Breast epithelium (tissue), 4 donors: ENCODE measurements at places on chromosomes 13 and 19. TPM values are rescaled to one million over a fixed set of nuclear protein-coding genes. Genes with fewer than 3 reads are reported as not detected.

- no peak overlapping the region for H3K27ac ChIP-seq
- no peak for DNase-seq
- H3K4me1 ChIP-seq = no peaks in the 10 kb centered on the region
- H3K36me3 ChIP-seq = peaks cover 12% of the 10 kb centered on the region
These were observed 6.9 kb downstream of the PKN1 start for GRCh38 chr19:14440049-14440448.

DNA sequence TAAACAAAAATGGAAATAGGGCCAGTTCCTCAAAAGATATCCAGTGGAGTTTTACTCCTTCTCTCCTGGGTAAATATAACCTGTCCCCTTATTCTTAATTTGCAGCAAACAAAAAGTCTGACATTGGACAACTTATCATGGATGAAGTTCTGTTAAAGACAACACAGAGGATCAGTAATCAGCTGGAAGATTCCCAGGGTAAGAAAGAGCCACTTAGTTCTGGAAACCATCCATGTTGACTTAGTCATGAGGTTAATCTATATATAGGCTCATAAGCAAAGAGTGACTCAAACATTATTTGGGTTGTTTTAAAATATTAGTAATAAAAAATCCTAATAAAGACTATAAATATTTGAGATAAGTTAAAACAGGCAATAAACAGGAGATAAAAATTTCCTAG lies 40.5 kb upstream of the EBPL start:
- no peak for DNase-seq
- no peaks in the 10 kb centered on the region for H3K36me3 ChIP-seq
- no peaks in the 10 kb centered on the region for H3K27me3 ChIP-seq
- H3K27ac ChIP-seq = no peak overlapping the region

DNA sequence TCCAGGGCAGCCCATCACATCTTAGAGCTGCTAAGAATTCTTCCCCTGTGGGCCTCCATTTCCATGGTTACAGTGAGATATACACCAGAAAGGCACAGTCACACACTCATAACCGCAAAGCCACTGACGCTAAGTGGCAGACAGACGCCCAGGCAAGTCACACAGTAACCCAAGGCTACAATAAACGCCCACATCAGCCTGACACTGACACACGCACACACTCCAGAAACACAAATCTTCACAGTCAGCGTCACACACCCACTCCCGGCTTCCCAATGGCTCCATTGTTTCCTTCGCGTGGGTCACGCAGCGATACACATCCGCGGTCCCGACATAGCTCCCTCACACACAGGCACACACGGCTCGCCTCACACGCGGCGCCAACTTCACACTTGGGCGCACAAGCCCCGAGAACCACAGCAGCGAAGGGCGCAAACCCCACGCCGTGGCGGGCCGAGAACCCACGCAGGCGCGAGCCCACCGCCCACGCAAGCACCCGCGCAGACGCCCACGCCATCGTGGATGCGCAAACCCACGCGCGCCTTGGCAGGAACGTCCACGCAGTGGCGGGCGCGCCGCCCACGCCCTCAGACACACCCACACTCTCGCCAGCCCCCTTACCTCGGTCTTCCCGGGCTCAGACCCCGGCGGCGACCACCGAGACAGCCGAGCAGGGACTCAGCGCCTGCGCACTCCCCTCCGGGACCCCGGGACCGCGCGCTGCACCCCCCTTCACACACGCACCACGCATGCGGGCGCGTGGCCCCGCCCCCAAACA lies at the start of gene ZNF667:
Gene ZNF667, minus strand, starts transcription at position 695 of the 778 bp plus-strand sequence. CDS start 14,975 bp downstream, outside the sequence.
- H3K4me1 ChIP-seq = no peaks in the 10 kb centered on the region
- no peaks in the 10 kb centered on the region for H3K27me3 ChIP-seq
- DNase-seq = no peak
- H3K27ac ChIP-seq = peak within 1 kb of the TSS; percentile 82

DNA sequence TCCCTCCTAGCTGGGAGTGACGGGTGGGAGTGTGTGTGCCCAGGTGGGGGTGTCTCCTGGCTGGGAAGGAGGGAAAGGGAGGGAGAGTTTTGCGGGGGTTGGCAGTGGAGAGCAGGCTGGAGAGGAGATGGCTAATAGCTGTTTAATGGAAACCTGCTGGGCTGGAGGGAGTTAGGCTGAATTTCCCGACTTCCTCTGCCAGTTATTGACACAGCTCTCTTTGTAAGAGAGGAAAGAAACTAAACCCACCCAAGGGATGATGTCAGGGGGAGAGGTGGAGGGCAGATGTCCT lies 10.2 kb upstream of the ILF3 start:
- no peaks in the 10 kb centered on the region for H3K27me3 ChIP-seq
- H3K27ac ChIP-seq = peak overlapping the region; percentile 84
- no peaks in the 10 kb centered on the region for H3K36me3 ChIP-seq
- no peak for DNase-seq

Gene CCDC8
- total RNA-seq = 29.7 TPM
